Psoas muscle (tissue), 8 donors: ENCODE measurements at places on chromosomes 13 and 19.

GRCh38 chr19:3684054-3684816 is 16.0 kb downstream of the PIP5K1C start:
- DNase-seq = no peak
- H3K27ac ChIP-seq = no peak overlapping the region
- no peak overlapping the region for H3K4me3 ChIP-seq
- H3K4me1 ChIP-seq = no peaks in the 10 kb centered on the region
- H3K27me3 ChIP-seq = no peaks in the 10 kb centered on the region

- no peaks in the 10 kb centered on the region for H3K4me1 ChIP-seq
- DNase-seq = no peak
- H3K36me3 ChIP-seq = no peaks in the 10 kb centered on the region
- H3K4me3 ChIP-seq = no peak overlapping the region
- no peaks in the 10 kb centered on the region for H3K27me3 ChIP-seq
- no peak overlapping the region for H3K27ac ChIP-seq
Observed at GRCh38 chr13:36528105-36528504, 95.8 kb downstream of the CCNA1 start.

DNA sequence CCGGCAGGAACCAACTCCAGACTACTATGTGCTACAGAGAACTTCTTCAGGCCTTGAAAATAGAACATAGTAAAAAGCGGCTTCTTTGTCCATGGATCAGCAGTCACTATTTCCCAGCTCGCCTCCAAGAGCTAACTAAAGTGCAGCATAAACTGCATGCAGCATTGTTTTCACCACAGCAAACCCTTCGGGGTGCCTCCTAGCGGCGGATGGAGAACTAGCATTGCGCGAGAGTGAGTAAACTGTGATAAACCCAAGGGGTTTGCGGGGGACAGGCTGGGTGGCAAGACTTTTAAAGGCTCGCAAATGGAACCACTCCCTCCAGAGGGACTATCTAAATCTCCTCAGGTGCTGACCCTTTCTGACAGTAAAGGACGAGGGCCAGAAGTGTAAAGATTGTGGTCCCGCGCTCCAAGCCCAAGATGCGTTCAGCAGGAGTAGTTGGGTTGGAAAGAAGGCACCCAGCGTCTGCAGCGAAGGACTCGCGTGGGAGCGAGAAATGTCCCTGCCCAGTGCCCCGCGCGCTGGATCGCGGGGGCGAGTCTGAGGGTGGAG is 21.5 kb upstream of the SGCG start:
- H3K4me3 ChIP-seq = peak overlapping the region; percentile 68
- DNase-seq = peak; percentile 47
- H3K27ac ChIP-seq = no peak overlapping the region
- H3K4me1 ChIP-seq = peaks cover 5% of the 10 kb centered on the region

DNA sequence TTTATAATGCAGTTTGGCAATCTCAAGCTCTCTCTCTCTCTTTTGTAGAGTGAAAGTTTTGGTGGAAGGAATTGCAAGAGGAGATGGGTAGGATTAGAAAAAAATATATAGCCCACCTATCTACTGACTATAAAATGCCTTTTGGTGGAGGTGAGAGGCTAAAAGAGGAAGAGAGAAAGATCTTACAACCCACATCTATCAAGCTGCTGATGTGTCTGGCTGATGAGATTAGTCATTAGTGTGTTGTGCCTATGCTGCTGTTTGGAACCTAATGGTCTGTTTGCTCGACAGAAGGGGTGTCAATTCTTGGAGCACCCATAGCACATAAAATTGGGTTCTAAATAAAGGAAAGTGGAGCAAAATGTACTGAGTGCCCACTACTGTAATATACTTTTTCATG is 411.0 kb downstream of the HS6ST3 start:
- no peak overlapping the region for H3K27ac ChIP-seq
- H3K36me3 ChIP-seq = no peaks in the 10 kb centered on the region
- no peaks in the 10 kb centered on the region for H3K27me3 ChIP-seq
- H3K4me3 ChIP-seq = no peak overlapping the region
- DNase-seq = no peak

DNA sequence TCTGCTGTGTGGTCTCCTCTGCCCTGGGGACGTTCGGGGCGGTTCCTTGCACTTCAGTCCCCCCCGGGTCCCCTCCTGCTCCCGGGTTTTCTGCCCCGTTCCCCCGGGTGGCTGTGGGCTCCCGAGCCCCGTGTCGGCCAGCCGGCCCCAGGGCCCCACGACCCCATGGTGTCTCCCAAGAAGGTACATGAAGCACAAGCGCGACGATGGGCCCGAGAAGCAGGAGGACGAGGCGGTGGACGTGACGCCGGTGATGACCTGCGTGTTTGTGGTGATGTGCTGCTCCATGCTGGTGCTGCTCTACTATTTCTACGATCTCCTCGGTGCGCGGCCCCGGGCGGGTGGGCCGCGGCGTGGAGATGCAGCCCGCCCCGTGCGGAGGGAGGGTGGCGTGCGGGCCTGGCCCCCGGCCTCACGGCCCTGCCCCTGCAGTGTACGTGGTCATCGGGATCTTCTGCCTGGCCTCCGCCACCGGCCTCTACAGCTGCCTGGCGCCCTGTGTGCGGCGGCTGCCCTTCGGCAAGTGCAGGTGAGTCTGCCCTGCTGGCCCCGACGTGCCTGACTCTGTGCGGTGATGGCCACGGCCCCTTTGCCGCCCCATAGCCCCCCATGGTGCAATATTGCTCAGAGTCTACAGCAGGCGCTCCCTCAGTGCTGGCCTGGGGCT is 11.3 kb downstream of the SPPL2B start:
- H3K27ac ChIP-seq = no peak overlapping the region
- no peak overlapping the region for H3K4me3 ChIP-seq
- no peak for DNase-seq
- H3K36me3 ChIP-seq = no peaks in the 10 kb centered on the region
- no peaks in the 10 kb centered on the region for H3K4me1 ChIP-seq
- no peaks in the 10 kb centered on the region for H3K27me3 ChIP-seq

DNA sequence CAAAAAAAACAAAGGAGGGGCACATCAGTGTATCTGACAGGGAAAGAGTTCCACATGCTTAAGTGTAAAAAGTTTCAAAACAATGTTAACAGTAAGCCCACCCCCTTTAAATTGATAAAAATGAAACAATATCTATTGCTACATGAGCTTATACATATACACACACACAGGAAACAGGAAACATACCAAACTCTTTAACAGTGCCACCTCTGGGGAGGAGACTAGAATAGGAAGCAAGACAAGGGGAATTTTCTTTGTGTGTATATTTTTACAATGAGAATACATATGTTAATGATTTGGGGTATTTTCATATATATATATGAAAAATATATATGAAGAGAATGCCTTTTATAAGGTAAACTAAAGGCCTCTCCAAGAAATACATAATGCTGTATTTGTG is 44.7 kb downstream of the TPT1 start:
- DNase-seq = no peak
- H3K27me3 ChIP-seq = no peaks in the 10 kb centered on the region
- H3K4me3 ChIP-seq = no peak overlapping the region
- H3K27ac ChIP-seq = peak overlapping the region; percentile 84

DNA sequence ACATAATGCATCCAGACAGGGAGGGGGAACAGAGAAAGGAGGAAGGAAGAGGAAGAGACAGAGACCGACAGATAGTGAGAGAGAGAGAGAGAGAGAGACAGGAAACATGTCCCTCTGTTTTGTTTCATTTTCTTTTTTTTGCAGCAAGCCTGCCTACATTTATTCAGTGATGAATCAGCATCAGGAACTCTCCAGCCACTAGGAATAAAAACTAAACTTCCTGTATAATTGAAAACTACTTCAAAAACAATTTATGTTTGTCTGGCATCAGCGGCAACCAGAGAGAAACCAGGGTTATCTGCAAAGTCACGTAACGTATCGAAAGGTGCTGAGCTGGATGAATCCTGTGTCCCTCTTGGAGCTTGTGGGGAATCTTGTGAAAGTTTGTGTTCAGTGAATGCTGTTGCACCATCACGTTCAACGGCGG is 148.6 kb upstream of the SOX21 start:
- DNase-seq = no peak
- no peaks in the 10 kb centered on the region for H3K4me1 ChIP-seq
- H3K27me3 ChIP-seq = no peaks in the 10 kb centered on the region
- peak overlapping the region; percentile 10 for H3K4me3 ChIP-seq
- H3K36me3 ChIP-seq = no peaks in the 10 kb centered on the region

DNA sequence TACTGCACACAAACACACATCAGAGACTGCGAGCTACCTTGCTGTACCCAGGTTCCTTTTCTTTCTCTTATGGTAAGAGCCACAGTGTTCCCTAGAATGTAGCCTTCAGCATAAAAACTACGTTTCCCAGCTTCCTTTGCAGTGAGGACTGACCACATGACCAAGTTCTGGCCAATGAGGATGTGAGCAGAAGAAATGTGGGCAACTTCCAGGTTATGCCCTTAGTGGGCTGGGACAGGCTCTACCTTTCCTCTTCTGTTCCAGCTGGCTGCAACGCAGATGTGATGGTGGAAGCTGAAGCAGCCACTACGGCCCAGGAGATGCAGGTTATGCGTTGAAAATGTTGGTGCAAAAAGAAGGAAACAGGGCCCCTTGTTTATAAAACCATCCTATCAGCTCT is 27.5 kb downstream of the VRK3 start:
- no peak for DNase-seq
- no peaks in the 10 kb centered on the region for H3K27me3 ChIP-seq

DNA sequence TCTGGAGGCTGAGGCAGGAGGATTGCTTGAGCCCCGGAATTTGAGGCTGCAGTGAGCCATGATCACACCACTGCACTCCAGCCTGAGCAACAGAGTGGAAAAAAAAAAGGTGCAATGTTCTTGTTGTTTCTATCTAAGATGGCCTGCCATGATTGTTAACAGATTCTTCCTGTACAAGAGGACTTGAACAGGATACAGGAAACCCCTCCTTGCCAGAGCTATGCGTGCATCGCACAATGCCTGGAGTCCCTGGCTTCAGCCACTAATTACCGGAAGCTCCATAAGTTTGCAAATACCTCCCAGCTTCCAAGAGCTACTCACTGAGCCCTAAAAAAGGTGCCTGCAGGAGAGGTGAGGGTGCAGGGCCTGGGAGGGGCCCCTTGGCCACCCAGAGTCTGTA is 13.1 kb upstream of the HIF3A start:
- H3K4me3 ChIP-seq = no peak overlapping the region
- H3K27ac ChIP-seq = peak overlapping the region; percentile 41
- H3K36me3 ChIP-seq = no peaks in the 10 kb centered on the region
- H3K27me3 ChIP-seq = no peaks in the 10 kb centered on the region
- DNase-seq = no peak

DNA sequence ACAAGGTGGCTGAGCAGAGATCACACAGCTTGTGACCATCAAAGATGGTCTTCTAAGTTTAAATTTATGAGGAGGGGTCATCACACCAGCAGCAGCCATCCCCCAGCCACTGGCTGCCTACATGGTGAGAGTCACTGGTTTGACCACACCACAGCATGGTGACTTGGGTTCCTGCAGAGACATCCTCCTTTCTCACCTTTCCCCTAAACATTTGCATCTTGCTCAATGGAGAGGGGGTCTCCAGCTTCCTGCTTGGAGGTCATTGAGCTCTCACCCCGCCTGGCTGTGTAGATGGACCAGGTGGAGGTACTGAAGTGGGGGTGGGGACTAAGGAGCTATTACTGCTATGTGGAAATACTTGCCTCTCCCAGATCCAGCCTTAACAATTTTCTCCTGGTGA is 247.6 kb upstream of the ARGLU1 start:
- no peak for DNase-seq
- H3K27ac ChIP-seq = no peak overlapping the region
- H3K4me3 ChIP-seq = no peak overlapping the region
- no peaks in the 10 kb centered on the region for H3K4me1 ChIP-seq
- H3K36me3 ChIP-seq = no peaks in the 10 kb centered on the region

GRCh38 chr13:31951215-31951678 is 80.3 kb upstream of the FRY start:
- H3K4me3 ChIP-seq = no peak overlapping the region
- H3K36me3 ChIP-seq = peaks cover 7% of the 10 kb centered on the region
- peak; percentile 60 for DNase-seq
- H3K4me1 ChIP-seq = peaks cover 5% of the 10 kb centered on the region
- no peaks in the 10 kb centered on the region for H3K27me3 ChIP-seq

DNA sequence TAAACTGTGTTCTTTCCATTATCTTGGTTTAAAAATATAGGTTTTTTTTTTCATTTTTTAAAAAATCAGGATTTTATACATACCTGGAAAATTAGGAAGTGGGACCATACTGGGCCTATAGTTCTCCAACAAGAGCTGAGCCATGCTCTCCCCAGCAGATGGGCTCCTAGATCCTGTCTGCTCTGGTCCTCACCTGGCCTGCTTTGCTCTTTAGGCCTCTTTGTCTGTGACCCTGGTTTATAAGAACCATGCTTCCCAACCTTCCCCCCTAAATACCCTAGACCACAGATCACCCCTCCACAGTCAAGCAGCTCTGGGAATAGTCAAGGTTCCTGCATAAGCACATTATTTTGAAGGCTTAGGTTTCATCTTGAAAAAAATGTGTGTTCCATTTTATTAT is 185.0 kb upstream of the TSHZ3 start:
- no peak for DNase-seq
- H3K4me1 ChIP-seq = no peaks in the 10 kb centered on the region
- H3K27me3 ChIP-seq = no peaks in the 10 kb centered on the region
- H3K36me3 ChIP-seq = no peaks in the 10 kb centered on the region
- H3K4me3 ChIP-seq = no peak overlapping the region
